Large intestine (tissue), 12 donors: ENCODE measurements at places on chromosomes 6 and 20. TPM values are rescaled to one million over a fixed set of nuclear protein-coding genes. Genes with fewer than 3 reads are reported as not detected.
A peak's percentile ranks its signal among the peaks of the same experiment; 100 is the strongest.

The SLA2 gene
- polyA plus RNA-seq, result 1.6 TPM

The HRH3 gene
- 0.33 TPM for polyA plus RNA-seq

The ADGRF5 gene
- 8.3 TPM for polyA plus RNA-seq

The PRRT1 gene
- 5.3 TPM for polyA plus RNA-seq

DNA sequence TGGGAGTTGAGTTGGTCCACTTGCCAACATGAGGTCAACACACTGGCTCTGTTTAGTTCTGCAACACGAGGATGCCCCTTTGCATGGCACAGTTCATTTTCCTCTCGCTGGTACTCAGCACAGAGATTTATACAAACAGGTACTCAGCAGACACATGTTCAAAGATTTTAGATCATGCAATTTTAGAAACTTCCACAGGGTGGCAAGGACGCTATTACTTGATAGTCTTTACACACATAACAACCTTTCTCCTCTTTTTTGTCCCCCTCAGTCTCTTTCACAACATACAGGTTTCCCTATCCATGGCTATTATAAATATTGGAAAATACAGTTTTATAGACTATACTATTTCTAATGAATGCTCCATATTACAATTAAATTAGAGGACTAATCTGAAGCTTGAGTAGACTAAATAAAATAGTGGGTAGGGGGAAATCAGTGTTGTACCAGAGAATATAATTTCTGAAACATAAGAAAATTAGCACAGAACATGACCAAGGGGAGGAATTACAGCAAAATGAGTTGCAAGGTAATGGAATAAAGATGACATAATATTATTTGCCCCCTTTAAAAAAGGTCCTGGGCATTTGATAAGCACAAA, 331.8 kb upstream of the BTBD3 start:
- H3K36me3 ChIP-seq, result no peaks in the 10 kb centered on the region
- no peak for DNase-seq
- no peak overlapping the region for H3K4me3 ChIP-seq
- no peak overlapping the region for H3K27ac ChIP-seq
- H3K27me3 ChIP-seq, result no peaks in the 10 kb centered on the region
- H3K4me1 ChIP-seq, result no peaks in the 10 kb centered on the region

- peak overlapping the region; percentile 96 for H3K4me3 ChIP-seq
- no peak overlapping the region for H3K27ac ChIP-seq
- peaks cover 29% of the 10 kb centered on the region for H3K4me1 ChIP-seq
- DNase-seq, result peak; percentile 53
- no peaks in the 10 kb centered on the region for H3K27me3 ChIP-seq
Measured at GRCh38 chr6:44128020-44128917, 915 bp downstream of the TMEM63B start.

DNA sequence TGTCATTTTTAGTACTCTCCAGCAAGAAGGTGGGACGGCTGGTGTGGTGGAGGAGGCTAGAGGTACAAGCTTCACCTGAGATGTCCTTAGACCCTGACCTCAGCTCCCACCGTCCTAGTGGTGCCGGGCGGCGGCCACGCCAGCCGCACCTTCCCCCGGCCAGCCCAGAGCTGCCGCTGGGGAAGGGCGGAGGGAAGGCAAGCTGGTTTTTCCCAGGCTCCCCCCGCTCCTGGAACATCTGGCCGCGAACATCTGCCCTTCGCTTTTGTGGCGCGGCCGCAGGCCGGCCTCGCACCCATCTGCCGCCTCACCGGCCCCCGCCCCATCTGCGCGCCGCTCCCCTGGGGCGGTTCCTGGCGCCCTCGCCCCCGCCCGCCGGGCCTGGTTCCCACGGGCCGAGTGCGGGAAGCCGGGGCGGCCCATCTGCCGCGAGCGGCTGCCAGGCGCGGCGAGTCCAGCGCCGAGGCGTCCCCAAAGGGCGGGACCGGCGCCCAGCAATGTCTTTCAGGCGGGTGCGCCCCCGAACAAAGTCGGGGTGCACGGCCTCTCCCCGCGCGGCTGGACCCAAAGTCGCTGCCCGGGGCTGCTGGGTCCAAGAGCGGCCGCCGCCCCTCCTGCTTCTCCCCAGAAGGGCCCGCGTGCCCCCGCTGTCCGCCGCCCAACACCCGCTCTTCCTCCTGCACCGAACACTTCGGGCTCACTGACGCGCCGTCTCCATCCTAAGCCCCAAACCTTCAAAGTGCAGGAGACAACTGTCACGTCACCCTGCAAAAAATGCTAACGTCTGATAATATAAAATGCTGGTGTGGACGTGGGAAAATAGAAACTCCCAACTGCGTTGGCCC, 17.3 kb upstream of the ID1 start:
- H3K27ac ChIP-seq, result no peak overlapping the region
- H3K4me3 ChIP-seq, result peak overlapping the region; percentile 53
- DNase-seq, result peak; percentile 74
- no peaks in the 10 kb centered on the region for H3K27me3 ChIP-seq

- peak; percentile 50 for DNase-seq
- H3K4me3 ChIP-seq, result no peak overlapping the region
- H3K27me3 ChIP-seq, result no peaks in the 10 kb centered on the region
Measured at GRCh38 chr6:14626556-14626955, 509.0 kb downstream of the CD83 start.

GRCh38 chr6:33716379-33716778, 4.9 kb upstream of the UQCC2 start:
- H3K27me3 ChIP-seq, result peaks cover 3% of the 10 kb centered on the region
- H3K4me3 ChIP-seq, result no peak overlapping the region
- H3K36me3 ChIP-seq, result no peaks in the 10 kb centered on the region
- peaks cover 4% of the 10 kb centered on the region for H3K4me1 ChIP-seq

DNA sequence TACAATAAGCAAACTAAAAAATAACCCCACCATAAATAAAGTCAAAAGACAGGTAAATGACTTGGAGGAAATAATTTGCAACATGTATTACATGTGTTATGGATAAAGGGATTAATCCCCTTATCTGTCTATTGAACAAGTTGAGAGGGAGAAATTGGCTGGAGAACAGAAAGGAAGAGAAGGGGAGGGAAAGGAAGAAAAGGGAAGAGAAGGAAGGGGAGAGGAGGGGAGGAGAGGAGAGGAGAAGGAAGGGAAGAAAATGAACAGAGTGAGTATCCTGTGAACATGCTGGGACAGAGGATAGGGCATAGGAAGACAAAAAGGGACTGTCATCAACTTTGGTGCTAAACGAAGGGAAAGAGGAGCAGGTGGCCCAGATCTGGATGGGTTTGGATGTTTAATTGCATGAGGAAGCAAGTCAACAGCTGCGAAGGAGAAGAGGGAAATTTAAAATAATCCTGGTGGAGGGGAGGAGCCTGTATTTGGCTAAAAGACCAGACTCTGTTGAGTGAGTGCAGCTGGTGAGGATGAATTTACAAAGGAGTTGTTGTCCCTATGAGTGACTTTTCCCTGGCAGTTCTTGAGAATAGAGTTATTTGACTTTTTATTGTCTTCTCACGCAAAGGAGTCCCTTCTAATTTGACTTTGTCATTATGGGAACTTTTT, 14.2 kb upstream of the SHLD1 start:
- peaks cover 26% of the 10 kb centered on the region for H3K4me1 ChIP-seq
- H3K4me3 ChIP-seq, result no peak overlapping the region
- H3K27me3 ChIP-seq, result no peaks in the 10 kb centered on the region
- DNase-seq, result peak; percentile 26
- no peak overlapping the region for H3K27ac ChIP-seq

DNA sequence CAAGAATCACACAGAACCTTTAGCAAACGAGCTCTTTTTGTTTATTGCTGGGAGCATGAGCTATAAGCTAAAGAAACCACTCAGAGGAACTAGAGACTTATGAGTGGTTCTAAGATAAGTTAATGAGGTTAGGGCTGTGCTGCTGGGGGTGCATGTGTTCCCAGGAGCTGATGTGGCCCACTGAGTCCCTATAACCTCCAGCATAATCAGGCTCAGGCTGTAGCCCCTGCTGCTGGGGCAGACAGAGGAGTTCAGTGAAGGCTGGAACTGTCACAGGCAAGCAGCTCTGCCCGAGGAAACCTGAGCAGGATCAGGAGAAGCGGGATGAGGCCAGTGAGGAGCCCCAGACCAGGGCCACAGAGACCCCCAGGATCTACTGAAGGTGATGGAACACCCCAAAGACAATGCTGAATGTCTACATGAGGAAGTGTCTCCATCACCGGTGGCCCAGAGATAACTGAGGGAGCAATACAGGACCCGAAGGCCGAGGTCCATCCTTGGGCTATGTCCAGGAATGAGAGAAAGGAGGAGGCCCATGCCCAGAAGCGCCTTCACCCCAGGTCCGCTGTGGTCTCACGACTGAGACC, 17.3 kb downstream of the TUBB2B start:
- H3K27me3 ChIP-seq, result peaks cover 3% of the 10 kb centered on the region
- no peak overlapping the region for H3K4me3 ChIP-seq
- no peak for DNase-seq
- peaks cover 2% of the 10 kb centered on the region for H3K4me1 ChIP-seq
- H3K36me3 ChIP-seq, result no peaks in the 10 kb centered on the region

GRCh38 chr6:150236544-150236943, 93.7 kb downstream of the PPP1R14C start:
- H3K4me3 ChIP-seq, result no peak overlapping the region
- no peak overlapping the region for H3K27ac ChIP-seq
- H3K36me3 ChIP-seq, result no peaks in the 10 kb centered on the region
- H3K27me3 ChIP-seq, result no peaks in the 10 kb centered on the region

- no peak overlapping the region for H3K27ac ChIP-seq
- H3K4me1 ChIP-seq, result no peaks in the 10 kb centered on the region
- no peak for DNase-seq
Measured at GRCh38 chr6:139496654-139497344, 122.4 kb upstream of the CITED2 start.
